ENCODE measurements at places on chromosomes 12 and 14. TPM values are rescaled to one million over a fixed set of nuclear protein-coding genes. Genes with fewer than 3 reads are reported as not detected.
A peak's percentile ranks its signal among the peaks of the same experiment; 100 is the strongest.

Gene KTN1
- total RNA-seq: 116 TPM

Gene IL31
- total RNA-seq: not detected

Gene DDX47
- 97.1 TPM for total RNA-seq

Gene TAS2R42
- total RNA-seq: not detected

Gene CLEC2A
- total RNA-seq: not detected

Gene ZC2HC1C
- total RNA-seq: not detected

- no peak for DNase-seq
Measured at GRCh38 chr12:65566751-65567150, 257.5 kb upstream of the HMGA2 start.

GRCh38 chr14:91078095-91078737, 17.8 kb upstream of the RPS6KA5 start:
- DNase-seq: no peak

GRCh38 chr14:92480856-92481255, 32.7 kb upstream of the RIN3 start:
- DNase-seq: no peak

- no peak for DNase-seq
Measured at GRCh38 chr12:78167510-78167909, 336.8 kb downstream of the NAV3 start.

GRCh38 chr14:64438181-64438841, 27.0 kb upstream of the AKAP5 start:
- DNase-seq: no peak

DNA sequence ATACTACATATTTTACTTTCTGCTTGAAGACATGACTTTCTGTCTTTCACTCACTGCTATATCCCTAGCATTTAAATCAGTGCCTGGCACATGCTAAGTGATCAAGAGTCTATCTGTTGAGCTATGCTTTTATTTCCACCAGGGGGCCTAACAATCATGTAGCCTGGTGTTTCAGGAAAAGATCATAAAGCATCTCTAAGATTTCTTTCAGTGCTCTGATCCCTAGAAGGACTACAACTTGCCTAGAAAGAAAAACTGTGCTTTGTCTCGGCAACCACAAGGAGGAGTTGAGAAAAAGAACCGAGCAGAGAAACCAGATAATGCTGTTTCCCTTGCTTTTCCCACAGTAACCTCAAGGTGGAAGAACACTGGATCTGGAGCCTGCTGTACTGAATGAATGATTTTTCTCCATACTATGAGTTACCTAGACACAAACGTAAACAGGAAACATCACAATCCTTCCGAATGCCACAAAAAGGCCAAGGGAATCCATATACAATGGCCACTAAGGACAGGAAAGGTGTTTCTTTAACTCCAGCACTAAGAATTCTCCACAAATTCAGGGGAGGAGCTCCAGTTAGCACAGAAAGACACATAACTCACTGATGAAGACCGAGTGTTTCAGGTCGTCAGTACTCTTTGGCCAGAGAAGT, 1.2 kb downstream of the CRY1 start:
- no peak for DNase-seq

- no peak for DNase-seq
Measured at GRCh38 chr12:88111074-88111652, 30.7 kb downstream of the CEP290 start.

DNA sequence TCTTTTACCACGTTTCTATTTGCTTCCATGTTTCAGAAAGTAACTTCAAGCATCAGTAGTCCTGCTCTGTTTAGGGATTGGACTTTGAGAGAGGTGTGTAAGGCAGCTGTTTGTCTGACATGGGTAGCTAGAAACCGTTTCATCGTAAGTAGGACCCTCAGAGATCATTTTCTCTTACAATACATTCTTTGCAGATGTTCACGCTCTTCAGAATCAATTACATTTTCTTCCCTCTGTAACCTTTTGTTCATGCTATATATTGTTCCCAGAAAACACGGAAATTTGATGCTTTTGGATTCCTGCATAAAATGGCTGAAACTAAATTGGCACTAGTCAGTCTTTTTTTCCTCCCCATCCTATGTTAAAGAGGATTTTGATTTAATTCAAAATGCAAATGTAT, 62.6 kb upstream of the AEBP2 start:
- no peak for DNase-seq

GRCh38 chr14:104654119-104654518, 35.3 kb upstream of the INF2 start:
- no peak for DNase-seq

DNA sequence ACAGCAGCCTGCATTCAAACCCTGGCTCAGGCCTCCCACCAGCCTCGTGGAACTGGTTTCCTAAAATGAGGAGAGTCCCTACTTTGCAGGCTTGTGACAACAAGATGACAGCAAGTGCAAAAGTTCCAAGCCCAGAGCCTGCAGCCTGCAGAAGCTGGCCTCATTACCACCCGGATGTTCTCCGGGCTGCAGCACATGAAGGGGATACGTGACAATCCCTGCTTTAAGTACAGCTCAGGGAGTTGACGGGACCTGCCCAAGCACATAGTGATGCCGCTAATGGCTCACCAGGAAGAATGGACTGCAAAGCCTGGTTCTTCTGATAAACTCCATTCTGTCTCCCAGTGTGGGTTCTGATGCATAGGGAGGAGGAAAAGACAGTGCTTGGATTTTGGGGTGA, 15.0 kb downstream of the SSH1 start:
- DNase-seq: no peak

GRCh38 chr12:12427568-12427967, 70.7 kb downstream of the BORCS5 start:
- DNase-seq: no peak

DNA sequence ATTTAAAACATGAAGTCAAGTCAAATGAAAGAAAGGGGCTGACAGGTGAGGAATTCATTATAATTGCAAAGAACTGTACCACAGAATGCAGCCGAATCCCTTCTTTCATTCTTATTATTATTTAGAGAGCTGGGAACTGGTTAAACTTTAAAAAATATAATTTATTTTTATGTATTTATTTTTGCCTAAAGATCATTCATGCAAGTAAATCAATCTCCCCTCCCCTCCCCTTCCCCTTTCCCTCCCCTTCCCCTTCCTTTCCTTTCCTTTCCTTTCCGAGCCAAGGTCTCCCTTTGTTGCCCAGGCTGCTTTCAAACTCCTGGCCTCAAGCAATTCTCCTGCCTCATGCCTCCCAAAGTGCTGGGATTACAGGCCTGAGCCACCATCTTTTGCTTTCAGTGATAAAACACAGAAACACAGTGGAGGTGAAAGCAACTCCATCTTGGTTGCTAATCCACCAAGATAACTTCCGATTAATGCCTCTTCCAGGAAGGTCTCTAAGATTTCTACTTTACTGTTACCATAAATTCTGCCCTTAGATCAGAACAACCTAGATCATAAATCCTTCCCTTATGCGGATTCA, 6.0 kb upstream of the UBC start:
- DNase-seq: no peak

DNA sequence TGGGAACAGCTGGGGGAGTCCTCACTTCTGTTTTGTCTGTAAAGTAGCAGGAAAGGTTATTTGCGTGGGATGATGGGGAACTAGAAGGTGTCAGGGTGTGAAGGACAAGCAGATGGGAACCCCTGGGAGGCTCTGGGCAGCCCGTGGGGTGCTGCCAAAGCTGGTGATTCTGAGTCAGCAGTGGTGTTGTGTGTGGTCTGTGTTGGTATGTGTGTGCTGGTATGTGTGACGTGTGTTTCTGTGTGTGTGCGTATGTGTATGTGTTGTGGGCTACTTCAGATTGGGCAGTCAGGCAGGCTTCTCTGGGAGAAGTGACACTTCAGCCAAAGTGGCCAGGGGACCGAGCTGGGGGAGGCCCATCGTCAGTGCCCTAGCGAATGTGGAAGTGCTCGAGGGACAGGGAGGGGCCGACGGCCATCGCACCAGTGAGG, 15.3 kb upstream of the BDKRB2 start:
- DNase-seq: no peak

GRCh38 chr12:28552251-28552970, 362.2 kb downstream of the CCDC91 start:
- DNase-seq: no peak

DNA sequence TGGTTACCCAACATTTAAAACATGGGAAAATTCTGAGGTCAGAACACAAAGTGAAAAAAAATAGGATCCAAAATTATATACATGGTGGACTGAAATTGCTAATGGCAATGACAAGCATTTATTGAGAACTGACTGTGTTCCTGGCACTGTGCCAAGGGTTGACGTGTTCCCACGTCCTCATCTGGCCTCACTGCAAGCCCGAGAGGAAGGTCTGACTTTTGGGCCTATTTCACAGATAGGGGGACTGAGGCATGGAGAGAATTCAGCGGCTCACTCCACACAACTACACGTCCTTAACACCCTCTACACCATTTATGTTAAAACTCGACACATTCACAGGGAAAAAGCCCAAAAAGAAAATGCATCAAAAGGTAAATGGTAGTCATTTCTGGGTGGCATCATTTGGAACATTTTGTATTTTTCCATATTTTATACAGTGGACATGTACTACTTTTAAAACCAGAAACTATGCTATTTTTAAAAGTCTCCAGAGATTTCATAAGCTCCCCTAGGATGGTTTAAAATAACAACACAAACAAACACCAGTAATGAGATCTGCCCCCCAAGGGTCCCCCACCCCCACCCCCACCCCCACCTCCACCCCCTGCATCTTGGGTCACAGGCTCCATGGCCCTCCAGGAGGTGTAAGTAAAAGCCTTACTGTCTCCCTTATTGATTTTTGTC, 27.7 kb downstream of the CLMN start:
- no peak for DNase-seq

GRCh38 chr14:77102154-77102553, 4.1 kb downstream of the CIPC start:
- no peak for DNase-seq

GRCh38 chr12:2768224-2768961, 26.4 kb upstream of the FKBP4 start:
- no peak for DNase-seq

- no peak for DNase-seq
Measured at GRCh38 chr12:56188778-56189098, 545 bp downstream of the SMARCC2 start.

- DNase-seq: no peak
Measured at GRCh38 chr12:58283553-58283952, 342.2 kb downstream of the ATP23 start.

- no peak for DNase-seq
Measured at GRCh38 chr14:55383541-55384140, 28.0 kb downstream of the ATG14 start.

GRCh38 chr14:90781876-90782275, 34.4 kb downstream of the TTC7B start:
- no peak for DNase-seq

DNA sequence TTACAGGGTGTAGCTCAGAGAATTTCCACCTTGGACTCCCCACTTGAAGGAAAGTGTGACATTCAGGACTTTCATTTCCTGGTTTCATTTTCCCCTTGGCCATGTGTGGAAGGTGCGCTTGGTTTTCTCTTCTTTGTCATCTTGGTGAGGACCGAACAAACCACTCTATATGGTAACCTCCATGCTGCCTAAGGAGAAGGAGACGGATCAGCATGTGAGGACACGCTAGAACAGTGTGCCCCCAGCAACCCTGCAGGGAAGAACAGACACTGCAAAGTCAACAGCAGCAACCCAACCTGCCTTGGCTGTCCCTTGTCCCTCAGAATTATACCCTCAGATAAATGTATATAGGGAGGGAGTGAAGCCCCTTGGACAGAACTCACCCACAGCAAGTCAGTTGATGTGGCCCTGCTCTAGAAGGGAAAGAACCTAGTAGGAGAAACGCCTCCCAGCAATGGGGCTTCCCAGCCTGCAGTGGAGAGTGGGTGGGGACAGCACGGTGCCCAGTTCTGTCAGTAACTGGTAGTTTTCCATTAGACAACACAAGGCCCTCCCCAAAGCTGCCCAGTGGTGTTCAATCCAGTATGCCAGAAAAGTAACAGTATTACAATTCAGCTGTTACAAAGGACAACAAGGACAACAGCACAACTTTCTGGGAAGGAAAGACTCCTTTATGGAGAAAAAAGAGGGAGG, 18.9 kb upstream of the COCH start:
- DNase-seq: no peak

DNA sequence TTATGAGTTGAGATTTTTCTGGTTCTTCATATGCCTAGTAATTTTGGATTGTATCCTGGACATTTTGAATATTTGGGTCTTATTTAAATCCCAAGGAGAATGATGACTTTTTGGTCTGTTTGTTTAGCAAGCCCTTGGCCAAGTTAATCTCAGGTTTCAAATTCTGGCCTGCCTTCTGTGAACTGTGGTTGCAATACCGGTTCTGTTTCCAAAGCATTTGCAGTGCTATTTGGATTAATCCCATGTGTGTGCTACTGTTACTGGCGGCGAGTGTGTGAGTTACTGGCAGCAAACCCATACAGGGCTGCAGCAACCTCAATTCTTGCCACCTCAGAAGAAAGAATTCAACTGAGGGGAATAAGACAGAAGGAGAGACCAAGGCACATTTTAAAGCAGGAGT, 51.1 kb downstream of the TMEM260 start:
- no peak for DNase-seq

DNA sequence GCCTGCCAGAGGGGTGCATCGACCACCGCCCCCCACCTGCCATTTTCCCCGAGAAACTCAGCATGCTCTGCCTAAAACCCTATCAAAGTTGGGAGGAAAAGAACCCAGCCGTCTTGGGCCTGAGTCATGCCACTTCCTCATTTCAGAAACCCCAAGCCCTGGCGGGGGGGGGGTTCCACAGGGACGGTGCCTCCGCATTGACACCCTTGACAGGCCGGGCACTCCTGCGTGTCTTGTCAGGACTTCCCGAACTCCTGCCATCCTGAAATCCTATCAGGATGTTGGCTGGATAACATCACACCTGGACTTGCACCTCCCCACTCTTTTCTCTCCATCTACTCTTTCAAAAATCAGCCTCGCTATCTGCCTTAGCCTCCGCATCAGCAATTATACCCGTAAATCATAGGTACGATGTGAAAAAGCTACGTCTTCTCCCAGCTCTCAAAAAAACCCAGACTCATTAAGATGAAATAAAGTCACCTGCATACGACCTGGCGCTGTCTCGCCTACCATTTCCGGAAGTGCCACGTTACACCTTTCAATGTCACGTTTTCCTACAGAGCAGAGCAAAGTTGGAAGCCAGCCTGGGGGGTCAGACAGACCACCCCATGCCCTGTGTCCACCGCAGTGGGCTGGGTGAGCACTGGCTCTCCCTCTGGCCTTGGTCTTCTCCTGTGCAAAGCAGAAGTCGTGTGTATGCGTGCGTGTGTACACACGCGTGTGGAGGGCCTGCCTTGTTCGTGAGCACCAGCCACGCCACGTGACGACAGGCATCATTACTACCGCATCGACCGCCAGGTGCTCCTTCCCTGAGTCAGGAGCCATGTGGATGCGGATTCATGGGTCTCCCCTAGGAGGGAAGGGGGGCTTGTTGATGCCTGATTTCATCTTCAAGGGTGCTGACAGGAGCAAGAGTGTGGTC, 96.7 kb downstream of the RFLNA start:
- DNase-seq: peak; percentile 73

DNA sequence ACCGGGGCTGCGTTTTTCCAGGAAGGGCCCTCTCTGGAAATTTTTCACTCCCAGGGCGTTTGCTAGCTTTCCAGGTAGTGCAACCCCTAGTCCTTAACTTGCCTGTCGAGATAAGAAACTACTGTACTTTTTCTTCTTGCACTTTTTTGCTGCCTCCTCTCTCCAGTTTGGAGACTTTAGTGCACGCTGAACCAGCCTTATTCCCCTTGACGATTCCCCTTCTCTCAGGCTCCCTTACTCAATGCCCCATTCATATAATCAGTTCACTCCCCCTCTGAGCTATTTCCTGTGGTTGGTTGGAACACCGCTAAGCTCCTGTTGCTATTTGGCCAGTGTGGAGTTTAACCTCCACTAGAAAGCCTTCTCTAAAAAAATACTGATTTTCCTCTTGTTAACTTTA, 682 bp downstream of the CREBL2 start:
- DNase-seq: no peak

Data from activated B cell treated with CpG ODN at 0.5 μM for 24 hours (primary cell).